ENCODE measurements at places on chromosomes 11 and 22.

DNA sequence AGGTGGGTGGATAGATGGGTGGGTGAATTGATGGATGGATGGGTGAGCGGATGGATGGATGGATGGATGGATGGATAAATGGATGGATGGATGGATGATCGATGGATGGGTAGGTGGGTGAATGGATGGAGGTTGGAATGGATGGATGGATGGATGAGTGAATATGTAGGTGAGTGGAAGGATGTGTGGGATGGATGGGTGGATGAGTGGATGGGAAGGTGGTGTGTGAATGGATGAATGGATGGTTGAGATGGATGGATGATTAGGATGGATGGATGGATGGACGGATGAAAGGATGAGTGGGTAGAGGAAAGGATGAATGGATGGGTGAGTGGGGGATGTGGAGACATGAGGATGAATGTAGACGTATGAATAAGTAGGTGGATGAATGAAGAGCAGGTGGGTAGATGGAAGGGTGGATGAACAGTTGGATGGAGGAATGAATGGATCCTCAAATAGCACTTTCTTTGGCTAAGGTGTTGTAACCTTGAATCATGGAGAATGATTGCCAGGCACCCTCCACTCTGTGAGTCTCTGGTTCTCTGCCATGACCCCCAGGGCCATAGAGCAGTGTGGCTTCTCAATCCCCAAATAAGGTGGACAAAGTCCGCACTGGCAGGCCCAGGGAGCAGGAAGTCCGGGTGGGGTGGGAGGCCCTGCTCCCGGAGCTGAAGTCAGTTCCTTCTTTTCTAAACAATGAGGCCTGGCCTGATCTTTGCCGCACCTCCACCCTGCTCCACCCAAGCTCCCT lies 36.9 kb downstream of the IGF2 start:
- no peak for DNase-seq

DNA sequence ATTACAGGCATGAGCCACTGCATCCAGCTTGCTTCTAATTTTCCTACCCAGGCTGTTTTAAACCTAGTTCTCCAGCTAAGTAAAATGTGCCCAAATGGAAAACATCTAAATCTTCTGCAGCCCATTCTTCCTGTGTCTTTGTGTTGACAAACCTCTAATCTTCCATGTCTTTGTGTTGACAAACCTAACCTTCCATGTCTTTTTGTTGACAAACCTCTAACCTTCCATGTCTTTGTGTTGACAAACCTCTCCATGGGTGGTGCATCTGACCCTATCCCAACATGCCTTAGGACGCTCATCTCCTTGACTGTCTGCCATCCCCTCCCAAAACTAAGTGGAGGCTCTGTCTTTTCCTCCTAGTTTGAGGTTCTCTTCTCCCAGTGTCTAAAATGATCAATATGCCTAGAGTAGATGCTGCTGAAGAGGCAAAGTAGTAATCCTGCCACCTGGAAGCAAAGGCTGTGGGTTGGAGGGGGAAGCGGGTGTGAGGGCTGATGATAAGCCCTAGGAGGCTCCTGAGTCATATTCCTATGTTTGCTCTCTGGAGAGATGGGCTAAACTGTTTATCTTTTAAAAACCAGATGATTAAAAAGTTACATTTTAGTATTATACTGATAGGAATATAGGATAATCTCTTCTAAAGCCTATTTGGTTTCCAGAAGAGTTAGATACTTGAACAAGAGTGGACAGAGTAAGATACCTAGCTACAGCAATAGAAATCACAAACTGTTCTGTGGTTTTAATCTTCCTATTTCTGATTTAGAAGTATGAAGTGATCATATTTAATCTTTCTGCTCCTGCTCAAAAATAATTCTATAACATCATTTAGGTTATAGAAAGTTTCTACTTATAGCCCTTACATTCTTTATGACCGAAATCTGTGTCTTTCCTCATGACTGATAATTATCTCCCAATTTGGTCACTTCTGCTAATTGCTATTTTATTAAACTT lies 7.9 kb downstream of the FEN1 start:
- DNase-seq = no peak

DNA sequence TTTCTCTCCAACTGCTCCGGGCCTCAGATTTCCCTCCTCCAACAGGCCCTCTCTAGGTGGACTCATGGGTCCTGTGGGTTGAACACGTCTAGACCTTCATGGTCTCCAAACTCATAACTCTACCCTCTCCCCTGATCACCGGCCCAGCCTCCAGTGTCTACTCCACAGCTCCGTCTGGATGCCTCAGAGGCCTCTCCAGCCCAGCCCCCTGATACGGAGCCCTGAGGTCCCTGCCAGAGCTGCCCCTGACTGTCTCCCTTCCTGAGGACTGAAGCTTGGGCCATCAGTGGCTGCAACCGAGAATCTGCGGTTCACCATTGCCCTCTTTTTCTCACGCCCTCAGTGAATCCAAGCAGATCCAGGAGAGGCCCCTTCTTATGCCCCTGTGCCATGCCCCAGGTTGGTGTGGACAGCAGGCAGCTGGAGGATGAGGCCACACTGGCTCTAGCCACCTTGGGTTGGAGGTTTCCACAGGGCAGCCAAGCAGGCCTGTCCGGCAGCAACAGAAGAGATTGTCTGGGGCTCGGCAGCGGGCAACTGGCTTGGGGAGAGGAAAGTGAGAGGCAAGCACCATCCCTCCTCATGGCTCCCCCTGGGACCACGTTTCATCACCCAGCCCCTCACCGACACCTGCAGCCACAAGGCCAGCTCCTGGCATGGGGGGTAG lies 104.6 kb upstream of the FGF3 start:
- no peak for DNase-seq

DNA sequence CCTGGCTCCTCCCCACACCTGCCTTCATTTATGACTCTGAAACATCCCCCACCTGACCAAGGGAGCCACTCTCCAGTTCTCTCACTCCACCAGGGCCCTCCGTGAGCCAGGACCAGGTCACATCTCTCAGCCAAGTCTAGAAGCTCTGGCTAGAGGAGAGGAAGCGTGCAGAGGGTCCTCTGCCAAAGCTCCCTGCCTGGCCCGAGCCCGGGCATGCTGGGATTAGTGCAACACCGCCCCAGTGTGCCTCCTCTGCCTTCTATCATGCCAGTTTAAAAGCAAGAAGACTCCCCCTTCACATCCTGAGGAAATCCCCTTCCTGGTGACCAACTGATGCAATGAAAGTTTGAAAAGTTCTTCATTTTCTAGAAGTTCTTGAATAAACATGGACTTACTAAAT lies 23.5 kb downstream of the TP53AIP1 start:
- DNase-seq = no peak

- DNase-seq = no peak
Observed at GRCh38 chr22:23282089-23282501, 101.8 kb downstream of the BCR start.

DNA sequence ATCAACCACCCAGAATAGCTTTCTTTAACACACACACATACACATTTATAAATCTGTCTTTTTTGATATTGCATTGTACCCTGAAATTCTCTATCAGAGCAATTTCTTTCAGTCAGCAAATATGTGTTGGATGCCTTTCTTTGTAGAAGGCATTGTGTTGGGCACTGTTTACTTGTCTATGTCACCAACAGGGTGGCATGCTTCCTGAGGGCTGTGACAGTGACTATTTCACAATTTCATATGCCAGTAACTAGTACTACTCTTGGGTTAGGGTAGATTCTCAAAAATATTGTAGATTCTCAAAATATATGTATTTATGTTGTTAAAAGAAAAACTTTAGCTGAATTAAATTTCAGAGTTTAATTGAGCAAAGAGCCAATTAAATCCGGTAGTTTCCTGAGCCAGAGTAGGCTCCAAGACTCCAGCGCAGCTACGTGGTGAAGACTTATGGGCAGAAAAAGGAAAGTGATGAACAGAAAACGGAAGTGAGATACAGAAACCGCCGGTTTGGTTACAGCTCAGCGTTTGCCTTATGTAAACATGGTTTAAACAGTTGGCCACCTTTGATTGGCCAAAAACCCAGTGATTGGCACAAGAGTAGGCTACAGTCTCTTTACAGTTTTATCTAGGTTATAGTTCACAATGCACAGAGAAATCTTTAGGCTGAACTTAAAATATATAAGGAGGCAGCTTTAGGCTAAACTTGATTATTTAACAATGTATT lies 723.3 kb downstream of the NTM start:
- no peak for DNase-seq

- no peak for DNase-seq
Observed at GRCh38 chr11:95512682-95513081, 276.9 kb downstream of the FAM76B start.

DNA sequence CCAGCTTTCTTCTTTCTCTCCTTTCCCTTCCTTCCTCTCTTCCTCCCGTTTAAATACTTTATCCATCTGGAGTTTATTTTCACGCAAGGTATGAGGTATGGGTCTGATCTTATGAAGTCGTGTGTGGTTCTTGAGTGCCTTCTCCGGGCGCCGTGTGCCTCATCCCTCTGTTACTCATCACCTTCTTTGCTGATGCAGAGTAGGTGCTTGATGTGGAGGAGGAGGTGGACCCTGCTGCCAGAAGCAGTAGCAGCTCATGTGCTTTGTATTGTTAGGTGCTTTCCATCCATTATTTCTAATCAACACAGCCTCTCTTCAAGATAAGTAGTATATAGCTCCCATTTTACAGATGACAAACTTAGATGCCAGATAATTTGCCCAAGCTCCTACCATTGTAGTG lies 47.0 kb downstream of the TNRC6B start:
- DNase-seq = peak; percentile 41

DNA sequence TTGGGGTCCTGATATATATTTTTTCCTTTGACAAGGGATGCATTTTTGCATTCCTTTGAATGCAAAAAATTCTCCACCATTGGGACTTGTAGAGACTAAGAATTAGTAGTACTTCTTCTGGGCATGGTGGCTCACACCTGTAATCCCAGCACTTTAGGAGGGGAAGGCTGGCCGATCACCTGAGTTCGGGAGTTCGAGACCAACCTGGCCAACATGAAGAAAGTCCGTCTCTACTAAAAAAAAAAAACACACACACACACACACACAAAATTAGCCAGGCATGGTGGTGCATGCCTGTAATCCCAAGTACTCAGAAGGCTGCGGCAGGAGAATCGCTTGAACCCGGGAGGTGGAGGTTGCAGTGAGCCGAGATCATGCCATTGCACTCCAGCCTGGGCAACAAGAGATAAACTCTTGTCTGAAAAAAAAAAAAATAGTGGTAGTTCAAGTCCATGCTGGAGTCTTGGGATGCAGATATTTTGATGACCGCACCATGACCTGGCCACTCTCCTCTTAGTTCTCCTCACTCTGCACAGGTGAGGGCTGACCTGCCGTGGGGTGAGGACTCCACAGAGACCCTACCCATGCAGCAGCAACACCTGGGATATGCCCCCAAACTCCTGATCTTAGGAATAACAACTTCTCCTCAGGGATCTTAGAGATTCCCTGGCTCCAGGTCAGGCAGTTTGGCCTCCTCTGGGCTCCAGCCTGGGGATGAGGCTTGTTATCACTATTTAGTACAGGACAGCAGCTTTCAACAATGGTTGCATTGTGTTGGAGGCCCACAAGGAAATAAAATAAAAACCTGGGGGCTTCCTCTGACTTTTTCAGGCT lies 36.5 kb upstream of the TOP3B start:
- DNase-seq = no peak

- DNase-seq = no peak
Observed at GRCh38 chr11:2154889-2155288, 6.1 kb downstream of the INS start.

DNA sequence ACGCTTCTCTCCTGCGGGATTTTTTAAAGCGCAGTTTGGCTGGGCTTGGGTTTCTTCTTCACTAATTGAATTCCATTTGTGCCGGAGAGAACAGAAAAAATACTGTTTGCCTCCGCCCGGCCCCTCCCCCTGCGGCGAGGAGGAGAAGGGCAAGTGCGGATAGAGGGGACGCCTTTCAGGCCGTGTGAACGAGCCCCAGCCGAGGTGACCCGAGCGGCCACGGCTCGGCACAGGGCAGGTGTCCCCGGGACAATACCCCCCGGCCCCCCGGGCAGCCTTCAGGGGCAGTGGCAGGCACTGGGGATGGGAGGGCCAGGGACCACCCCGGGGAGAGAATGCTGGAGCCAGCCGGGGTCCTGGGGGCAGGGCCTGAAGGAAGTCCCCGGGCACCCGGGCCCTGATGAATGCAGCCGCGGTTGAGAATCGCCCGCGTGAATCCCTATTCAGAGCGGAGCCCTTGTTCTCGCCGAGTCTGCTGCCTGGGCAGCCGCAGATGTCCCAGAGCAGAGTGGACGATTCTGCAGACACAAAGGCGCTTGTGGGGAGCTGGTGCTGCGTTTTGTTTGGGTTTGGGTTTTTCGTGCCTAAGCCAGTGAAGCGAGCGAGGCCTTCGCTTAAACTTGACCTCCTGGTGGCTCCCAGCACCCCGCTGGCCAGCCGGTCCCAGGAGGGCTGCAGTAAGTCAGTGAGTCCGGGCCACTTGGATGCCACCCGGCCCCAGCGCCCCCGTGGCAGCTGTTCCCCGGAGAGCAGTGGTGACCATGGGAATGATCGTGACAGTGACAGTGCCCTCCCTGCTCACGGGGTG lies 96.0 kb downstream of the WNT7B start:
- no peak for DNase-seq

DNA sequence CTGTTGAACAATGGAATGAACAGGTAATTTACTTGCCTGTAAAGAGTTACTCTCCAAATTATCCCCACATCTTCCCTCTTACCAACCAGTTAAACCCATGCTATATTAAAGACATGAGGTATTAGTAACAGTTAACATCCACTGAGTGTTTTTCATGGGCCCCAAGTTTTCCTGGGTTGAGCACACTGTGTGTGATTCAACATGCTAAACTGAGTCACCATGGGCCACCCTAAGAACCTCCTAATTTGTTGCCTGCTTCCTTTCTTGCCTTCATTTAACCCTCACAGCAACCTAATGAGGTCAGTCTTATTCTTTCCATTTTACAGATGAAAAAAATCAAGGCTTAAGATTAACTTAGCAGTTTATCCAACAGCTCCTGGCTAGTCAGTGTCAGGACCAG lies 51.0 kb downstream of the GALNT18 start:
- no peak for DNase-seq

DNA sequence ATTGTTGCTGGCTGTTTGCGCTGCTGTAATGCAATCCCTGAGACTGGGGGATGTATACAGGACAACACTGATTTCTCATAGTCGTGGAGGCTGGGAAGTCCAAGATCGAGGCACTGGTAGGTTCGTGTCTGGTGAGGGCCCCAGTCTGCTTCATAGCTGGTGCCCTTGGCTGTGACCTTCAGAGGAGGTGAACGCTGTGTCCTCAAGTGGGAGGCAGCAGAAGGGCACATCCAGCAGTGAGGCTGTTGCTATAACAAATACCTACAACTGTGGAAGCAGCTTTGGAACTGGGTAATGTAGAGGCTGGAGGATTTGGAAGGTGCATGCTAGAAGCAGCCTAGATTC lies 21.3 kb downstream of the KRTAP5-5 start:
- no peak for DNase-seq

All from activated T-cell treated with anti-CD3 and anti-CD28 coated beads for 4 hours (primary cell).